Mesothelial cell of epicardium (in vitro differentiated cells): ENCODE measurements at places on chromosomes 6 and 20.

- DNase-seq = no peak
Observed at GRCh38 chr6:113052506-113052905, 705.4 kb downstream of the RFPL4B start.

GRCh38 chr6:156166093-156166492 is 611.1 kb upstream of the ARID1B start:
- no peak for DNase-seq

DNA sequence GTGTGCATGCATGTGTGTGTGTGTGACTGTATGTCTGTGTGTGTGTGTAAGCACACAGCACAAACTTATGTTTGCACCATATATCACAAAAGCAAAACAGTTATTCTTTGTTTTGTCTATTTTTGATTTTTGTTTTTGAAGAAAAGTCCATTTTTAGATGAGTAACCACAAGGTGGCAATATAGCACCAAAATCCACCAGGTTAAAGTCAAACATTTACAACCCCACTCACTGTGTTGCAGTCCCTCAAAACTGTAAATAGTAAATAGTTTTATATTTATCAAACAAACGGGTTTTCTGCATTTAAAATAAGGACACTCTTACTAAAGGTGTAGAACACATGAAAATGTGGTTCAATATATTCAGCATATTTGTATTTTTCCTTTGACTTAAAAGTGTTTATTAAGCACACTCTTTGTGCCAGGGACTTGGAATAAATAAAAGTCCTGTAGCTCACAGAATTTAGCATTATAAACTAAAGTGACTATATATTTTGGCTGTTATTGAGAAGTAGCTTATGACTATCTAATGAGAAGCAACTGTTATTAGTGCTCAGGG is 118.5 kb downstream of the GFRAL start:
- no peak for DNase-seq

GRCh38 chr6:63509652-63510352 is 62.5 kb upstream of the LOC128125822 start:
- DNase-seq = peak; percentile 45

GRCh38 chr20:12790859-12791258 is 217.9 kb upstream of the SPTLC3 start:
- no peak for DNase-seq

GRCh38 chr6:511488-512137 is 120.1 kb downstream of the IRF4 start:
- no peak for DNase-seq

DNA sequence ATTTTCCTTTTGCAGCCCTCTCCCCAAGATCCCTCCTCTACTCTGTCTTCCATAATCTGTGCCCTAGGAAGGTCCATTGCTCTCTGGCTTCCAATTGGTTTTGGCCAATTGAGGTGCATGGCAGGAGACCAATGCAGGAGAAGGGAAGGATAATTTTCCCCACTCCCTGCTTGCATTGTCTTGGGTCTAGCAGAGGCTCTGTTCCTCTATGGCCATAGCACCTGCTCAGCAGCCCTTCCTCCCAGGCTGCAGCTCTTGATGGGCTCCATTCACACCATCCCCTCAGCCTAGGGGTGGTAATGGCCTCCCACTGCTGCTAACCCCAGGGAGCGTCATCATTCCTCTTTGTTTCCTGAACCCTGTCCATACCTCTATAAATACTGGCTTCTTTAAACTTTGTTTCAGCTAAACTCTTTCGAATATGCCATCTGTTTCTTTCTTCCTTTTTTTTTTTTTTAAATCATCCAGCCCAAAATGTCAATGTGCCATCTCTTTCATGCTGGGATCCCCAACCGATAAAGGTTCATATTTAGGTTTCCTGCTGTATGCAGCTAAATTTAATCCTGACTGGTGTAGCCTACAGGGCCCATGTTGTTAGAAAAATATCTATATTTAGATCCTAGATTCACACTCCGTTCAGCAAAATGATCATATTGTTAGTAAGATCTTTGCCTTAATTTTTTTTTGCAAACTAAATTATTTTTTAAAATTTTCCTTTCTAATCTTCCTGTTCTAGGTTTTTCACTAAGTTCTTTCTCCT is 63.8 kb downstream of the HECA start:
- DNase-seq = no peak

DNA sequence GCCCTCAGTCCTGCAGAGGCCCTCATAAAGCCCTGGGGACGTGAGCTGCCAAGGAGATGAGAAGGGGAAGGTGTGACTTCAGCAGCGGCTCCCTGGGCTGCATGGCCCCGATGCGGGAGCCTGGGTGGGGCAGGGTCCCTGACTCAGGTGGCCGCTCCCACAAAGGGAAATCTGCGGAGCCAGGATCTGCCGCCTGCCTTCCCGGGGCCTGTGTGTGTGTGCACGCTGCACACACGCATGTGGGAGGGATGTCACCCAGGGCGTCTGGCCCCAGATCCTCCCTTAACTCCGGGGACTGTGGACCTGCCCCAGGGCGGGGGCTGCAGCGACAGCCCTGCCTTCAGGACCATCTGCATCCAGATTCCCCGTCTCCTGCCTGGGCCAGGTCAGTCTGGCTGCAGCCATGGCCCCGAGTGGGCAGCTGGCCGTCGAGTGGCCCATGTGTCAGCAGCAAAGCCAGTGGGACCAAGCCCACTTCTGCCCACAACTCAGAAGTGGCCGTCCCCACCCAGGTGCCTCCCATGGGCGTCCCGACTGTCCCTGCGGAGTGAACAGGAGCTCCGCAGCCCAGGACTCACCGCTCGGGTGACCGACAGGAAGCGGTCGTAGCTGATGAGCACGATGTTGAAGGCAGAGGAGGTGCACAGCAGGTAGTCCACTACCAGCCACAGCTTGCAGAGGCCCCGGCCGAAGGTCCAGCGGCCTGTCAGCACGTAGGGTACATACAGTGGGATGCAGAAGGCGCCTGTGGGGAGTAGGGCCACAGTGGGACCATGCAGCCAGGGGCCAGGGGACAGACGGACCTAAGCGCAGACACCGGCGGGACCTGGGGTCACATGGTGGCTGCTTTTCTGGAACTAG is 1.9 kb downstream of the HRH3 start:
- DNase-seq = no peak

DNA sequence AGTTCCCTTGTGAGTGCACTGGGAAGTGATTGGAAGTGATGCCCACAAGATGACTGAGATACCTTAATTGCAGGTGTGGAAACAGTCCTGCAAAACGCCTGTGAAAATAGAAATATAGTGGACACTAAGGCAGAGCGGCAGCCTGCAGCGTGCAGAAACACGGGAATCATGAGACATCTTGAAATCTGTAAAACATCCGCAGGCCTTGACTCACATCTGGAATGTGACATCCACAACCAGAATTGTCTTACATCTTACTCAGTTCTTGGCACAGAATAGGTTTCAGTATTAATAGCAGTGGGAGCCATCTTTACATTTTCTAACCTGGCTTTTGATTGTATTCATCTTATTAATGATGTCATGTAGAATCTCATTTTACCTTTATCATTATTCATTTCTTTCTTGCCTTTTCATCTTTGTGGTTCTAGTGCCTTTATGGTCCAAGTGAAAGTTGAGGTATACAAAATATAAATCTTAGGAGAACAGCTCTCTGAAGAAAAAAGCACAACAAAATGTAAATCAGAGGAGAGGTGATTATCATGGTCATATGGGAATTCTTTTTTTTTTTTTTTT is 44.6 kb downstream of the CDYL start:
- no peak for DNase-seq

DNA sequence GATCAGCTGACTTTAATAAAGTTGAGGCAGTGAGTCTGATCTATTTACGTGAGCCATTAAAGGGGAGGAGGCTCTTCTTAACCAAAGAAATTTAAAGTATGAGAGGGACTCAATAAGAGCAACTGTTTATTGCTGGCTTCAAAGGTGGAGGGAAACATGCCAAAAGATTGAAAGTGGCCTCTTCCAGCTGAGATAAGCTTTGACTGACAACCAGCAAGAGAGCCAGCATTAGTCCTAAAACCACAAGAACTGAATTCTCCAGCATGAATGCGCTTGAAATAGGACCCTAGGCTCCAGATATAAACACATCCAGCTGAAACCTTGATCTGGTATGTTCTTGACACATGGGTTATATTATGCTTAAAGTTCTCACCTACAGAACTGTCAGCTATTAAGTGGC is 123.1 kb upstream of the GJE1 start:
- DNase-seq = no peak

DNA sequence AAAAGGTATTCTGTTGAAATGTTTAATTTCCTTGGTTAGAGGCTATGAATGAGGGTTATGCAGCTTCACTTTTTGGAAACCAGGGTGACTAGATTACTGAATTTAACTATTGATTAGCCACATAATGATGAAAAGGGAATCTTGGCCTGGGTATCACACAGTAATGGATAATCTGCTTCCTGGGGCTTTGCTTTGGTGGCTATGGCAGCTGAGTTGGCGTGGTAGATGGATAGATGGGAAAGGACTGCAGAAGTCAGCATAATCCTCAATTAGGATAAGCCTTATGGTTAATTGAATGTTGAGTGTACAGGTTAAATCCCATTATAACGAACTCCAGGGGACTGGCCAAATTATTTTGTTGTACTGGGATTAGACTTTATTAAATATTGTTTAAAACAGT is 5.2 kb downstream of the NCOA3 start:
- no peak for DNase-seq

- DNase-seq = no peak
Observed at GRCh38 chr20:58918621-58919020, 62.4 kb upstream of the NELFCD start.

- no peak for DNase-seq
Observed at GRCh38 chr6:36399970-36400369, 12.5 kb upstream of the ETV7 start.

- DNase-seq = no peak
Observed at GRCh38 chr20:33359399-33360261, 41.7 kb downstream of the CDK5RAP1 start.

GRCh38 chr20:25090492-25091429 is 8.8 kb upstream of the VSX1 start:
- no peak for DNase-seq

DNA sequence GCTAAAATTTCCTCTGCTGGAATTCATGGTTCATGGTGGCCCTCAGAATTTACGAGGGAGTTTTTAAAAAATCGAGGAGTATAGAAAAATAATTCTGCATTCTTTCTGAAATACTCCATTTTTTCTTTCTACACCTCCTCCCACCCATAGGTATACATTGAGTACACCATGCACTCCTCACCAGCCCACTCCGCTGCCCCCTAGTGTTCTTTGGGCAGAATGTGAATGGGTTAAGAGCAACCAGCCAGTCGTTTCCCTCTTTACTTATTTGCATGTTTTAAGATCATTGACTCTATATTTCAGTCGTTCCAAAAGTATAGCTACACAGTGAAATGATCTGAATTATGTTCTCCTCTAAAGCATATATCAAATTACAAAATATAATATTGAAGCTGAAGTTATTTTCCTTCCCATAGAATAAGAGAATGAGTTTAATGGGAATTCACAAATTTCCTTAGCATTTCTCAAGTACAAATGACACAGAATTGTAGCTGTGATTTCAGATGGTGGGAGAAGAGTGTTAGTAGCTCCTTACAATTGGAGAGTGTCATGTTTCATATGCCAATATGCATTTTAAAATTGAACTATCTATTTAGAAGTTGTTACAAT is 977.7 kb upstream of the SLC35B3 start:
- DNase-seq = no peak

GRCh38 chr6:43865932-43866645 is 96.1 kb downstream of the VEGFA start:
- DNase-seq = no peak

DNA sequence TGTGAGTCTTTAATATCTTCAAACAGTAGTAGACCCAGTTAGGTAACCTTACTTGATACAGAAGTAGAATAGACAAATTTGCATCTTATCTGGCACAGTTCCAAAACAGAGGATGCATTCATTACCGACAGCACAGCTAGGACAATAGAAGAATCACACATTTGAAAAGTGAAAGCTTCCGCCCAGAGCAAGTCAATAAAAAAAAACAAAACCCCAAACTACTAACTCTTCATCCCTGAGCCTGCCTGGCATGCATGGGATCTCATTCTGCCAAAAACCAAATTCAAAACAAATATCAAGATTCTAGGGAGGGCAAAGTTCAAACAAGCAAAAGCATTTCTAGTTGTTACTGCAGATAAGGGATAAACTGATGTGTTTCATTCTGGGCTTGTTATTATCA is 235.4 kb downstream of the BTBD9 start:
- DNase-seq = no peak

DNA sequence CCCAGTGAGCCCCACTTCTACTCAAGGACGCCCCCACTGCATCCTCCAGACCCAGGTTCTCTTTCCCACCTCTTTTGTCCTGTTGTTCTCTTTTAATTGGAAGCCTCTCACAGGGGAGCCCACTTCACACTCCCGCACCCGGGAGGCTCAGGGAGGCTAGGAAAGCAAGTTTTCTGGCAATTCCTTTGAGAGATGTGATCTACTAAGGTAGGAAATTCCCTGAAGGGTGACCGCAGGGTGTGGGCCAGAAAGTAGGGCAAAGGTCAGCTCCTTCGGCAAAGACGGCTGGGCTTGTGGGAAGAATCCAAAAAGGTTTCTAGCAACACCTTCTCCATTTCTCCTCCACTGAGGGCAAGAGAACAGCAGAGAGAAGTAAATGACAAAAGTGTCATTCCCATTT is 98.1 kb upstream of the PTPN1 start:
- DNase-seq = no peak

- no peak for DNase-seq
Observed at GRCh38 chr6:106448000-106448426, 87.5 kb downstream of the CRYBG1 start.

DNA sequence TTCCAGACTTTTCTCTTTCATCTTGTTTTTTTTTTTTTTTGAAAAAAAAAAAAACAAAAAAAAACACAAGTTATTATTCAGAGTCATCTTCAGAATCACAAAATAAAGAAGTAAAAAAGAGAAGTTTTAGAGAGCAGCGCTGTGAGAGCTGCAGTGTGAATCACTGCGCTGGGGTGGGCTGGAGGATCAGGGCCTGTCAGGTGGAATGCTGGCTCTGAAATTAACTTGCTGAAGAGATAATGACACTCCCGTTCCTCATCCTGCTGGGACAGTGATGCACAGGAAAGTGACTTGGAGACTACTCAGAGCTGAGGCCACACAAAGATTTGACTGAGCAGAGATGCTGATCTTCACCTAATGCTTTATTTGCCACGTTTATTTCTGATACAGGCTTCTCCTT is 42.7 kb upstream of the CLDN20 start:
- no peak for DNase-seq

DNA sequence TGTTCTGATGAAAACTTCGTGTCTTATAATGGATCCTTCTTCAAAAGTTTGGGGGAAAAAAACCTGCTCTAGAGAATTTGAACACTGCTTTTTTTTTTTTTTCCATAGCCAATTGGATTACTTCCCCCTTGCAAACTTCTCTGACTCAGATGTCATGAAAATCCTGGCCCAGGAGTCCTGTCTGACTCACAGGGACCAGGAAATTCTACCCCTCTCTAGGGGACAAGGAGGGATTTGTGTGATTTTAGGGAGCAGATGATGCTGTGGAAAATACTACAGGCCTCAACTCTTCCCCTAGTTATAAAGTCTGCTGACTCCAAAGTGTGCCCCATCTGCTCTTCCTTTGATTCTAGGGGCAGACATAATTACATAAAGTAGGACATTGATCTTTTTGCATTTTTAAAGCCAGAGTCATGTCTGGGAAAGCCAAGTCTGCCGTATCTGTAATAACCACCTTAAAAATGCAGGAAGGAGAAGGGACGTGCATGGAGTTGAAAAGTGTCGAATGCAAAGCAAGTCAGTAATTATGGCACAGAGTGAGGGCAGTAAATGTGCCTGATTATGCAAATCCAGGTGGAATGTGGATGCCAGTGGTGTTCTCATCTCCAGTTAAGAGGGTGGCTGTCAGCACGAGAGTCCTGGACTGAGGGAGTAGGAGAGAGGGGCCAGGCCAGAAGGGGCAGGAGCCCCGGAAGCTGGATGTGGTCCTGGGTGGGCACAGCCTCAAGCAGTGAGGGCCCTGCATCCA is 144.3 kb upstream of the SULF2 start:
- DNase-seq = no peak

- no peak for DNase-seq
Observed at GRCh38 chr20:20894753-20895152, 182.3 kb upstream of the RALGAPA2 start.
